Sigmoid colon (tissue), 7 donors: ENCODE measurements at places on chromosomes 4 and X. TPM values are rescaled to one million over a fixed set of nuclear protein-coding genes. Genes with fewer than 3 reads are reported as not detected.

DNA sequence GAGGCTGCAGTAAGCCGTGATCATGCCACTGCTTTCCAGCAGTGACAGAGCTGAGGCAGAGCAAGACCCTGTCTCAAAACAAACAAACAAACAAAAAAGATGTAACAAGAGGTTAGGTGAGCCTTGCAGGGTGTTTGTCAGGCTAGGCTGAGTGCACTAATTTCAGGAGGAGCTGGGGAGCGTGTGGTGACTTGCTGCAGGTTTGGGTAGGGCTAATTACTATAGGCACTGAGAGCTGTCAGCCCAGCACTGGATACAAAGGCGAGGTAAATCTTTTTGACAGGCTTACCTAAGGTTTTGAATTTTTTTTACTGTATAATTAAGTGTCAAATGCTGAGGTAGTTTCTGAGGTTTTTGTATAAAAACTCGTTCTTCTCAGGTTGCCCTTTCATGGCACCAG is 29.8 kb upstream of the SH3D19 start:
- DNase-seq: no peak

DNA sequence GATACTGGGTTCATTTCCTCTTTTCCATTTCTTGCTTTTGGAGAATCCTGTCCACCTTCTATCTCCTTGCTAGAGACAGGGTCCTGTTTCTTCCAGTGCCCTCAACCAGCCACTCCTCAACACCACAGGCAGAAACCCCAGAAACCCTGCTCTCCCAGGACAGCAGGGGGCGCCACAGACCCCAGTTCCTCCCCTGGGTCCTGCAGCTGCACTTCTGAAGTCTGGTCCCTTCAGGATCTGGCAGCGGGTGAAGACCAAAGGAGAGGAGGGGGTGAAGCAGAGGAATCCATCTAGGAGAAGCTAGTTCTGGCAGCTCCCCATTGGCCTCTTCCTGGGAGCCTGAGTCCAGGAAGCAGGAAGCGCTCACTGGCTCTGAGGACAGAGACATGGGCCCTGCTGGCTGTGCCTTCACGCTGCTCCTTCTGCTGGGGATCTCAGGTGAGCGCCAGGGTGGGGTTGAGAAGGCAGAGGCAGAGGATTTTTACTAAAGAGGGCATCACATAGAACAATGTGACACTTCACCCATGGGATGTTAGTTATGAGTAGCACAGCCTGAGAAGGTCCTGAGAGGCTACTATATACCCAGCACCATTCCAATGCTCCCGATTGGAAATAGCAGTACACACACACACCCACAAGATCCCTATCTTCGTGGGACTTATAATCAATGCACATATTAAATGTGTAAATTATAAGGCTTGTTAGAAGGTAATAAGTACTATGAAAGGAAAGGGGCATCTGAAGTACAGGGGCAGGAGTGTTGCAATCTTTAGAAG is at the start of gene PRSS48:
Gene PRSS48 (plus strand): TSS at position 375 of the 776 bp plus-strand sequence. CDS start 12 bp downstream, at position 387.
- peak; percentile 67 for DNase-seq

TMEM255A gene
- total RNA-seq: 4.6 TPM

GRCh38 chrX:153903991-153904957 is at the start of gene AVPR2:
Gene AVPR2, plus strand, starts transcription at chrX:153904673. Its CDS starts 473 bp downstream, at chrX:153905146.
- DNase-seq: no peak

TXK gene
- total RNA-seq: 0.99 TPM
